ENCODE measurements at places on chromosomes 1 and 21. TPM values are rescaled to one million over a fixed set of nuclear protein-coding genes. Genes with fewer than 3 reads are reported as not detected.

GRCh38 chr1:177017287-177017852, 147.1 kb downstream of the ASTN1 start:
- DNase-seq, result no peak

DNA sequence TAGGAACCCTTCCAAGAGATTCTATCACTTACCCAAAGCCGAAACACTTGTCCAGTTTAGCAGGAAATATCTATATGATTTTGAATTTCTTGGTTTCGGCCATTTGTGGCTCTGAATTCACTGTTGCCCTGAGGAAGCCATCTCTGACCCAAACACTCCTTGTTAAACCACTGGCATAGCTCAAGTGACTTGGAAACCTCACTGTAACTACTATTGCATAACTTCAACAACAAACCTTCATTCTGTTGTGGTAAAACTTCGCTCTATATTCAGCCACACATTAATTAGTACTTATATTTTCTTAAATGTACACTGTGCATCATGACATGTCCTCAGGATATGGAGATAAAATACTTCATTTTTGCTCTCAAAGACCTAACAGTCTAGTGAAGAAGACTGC, 63.2 kb downstream of the ST6GALNAC3 start:
- DNase-seq, result no peak

DNA sequence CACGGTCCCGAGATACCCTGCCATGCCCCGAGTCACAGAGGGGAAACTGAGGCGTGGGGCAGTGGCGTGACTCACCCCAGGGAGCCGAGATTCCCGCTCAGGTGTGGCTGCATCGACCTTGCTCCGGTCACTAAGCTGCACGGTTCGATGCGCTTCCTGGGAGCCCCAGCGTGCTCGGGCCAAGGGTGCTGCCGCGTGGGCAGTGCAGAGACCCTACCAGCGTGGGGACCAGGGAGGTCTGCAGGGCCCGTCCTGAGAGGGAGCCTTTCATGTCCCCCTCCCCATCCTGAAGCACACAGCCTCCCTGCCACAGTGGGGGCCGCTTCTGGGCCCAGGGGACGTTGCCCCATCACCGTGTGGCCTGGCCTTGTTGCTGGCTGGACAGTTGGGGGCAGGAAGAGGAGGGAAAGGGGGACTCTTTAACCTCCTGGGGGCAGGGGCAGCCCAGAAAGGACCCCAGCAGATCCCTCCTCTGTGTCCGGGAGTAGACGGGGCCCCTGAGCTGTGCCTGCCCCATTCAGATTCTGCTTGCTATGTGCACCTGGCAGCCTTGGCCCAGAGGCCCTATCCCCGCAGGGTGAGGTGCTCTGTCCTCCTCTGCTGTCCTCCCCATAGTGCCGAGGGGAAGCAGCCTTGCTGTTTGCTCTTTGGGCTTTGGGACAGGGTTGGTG, 52.3 kb downstream of the COL18A1 start:
- DNase-seq, result no peak

The GPA33 gene
- polyA plus RNA-seq, result 1.3 TPM

The OR2M2 gene
- not detected for polyA plus RNA-seq

The FNBP1L gene
- 124 TPM for polyA plus RNA-seq
